BE2C (cell line): ENCODE measurements at places on chromosomes 7 and 10.

- no peak for DNase-seq
Observed at GRCh38 chr7:140863184-140863583, 61.5 kb downstream of the BRAF start.

- DNase-seq, result no peak
Observed at GRCh38 chr7:90402785-90403173, 482 bp upstream of the CLDN12 start.

DNA sequence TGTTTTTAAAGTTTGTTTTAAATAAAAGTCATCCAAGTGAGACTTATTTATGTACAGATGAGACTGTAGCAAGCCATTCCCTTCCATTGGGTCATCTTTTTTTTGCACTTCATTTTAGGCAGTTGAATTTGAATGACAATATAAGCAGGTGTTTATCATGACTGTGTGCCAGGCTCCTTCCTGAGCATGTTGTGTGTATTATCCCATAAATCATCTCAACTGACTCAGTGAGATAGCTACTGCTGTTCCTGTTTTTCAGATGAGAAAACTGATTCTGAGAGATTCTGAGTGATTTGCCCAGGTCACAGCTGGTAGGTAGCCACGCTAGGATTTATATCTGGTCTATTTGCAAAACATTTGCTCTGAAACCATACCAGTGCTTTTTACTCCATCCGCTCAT lies 11.7 kb downstream of the TMEM254 start:
- DNase-seq, result no peak

DNA sequence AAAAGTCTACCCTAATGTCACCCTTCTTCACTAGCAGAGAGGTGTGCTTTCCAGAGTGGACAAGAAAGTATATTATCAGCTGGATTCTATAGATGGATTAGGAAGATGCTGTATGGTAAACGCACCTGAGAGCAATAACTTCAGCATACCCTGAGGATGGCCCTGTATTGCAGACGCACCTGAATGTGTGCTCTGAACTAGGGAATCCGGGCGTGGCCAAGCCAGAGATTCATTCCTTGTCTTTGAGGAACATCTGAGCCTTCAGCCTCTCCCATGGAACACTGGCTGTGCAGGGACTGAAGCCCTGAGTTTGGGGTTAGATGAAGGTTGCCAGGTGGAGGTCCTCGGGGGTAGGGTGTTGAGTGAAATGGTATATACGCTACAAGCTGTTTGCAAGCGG lies 66.2 kb upstream of the NFE2L3 start:
- DNase-seq, result no peak

- DNase-seq, result no peak
Observed at GRCh38 chr7:106864298-106865081, 592 bp upstream of the PIK3CG start.

- no peak for DNase-seq
Observed at GRCh38 chr7:47385536-47386125, 196.3 kb downstream of the TNS3 start.

GRCh38 chr10:103124420-103125096 lies 68.5 kb downstream of the NT5C2 start:
- DNase-seq, result no peak

DNA sequence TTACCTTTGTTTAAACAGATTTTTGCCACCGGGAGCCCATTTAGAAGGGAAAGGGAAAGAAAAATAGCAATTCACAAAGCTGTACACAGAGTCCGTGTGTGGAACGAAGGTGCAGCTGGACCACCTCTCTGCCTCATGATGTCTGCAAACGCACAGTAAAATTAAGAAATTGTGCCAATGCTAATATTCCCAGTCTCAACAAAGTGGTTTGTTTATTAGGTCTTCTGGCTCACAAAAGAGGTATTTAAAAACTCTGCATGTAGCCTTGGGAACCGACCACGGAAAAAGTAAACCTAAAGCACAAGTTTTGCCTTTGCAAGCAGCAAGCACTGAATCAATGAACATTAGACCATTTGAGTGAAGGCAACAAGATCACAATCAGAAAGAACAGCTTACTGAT lies 57.7 kb downstream of the CREB3L2 start:
- DNase-seq, result no peak

GRCh38 chr10:69287181-69287580 lies 8.9 kb downstream of the HK1 start:
- no peak for DNase-seq

- no peak for DNase-seq
Observed at GRCh38 chr7:43643846-43644245, 60.9 kb downstream of the STK17A start.

GRCh38 chr10:120466006-120466405 lies 9.0 kb downstream of the PLPP4 start:
- DNase-seq, result no peak

GRCh38 chr10:522350-522749 lies 167.1 kb downstream of the DIP2C start:
- no peak for DNase-seq

DNA sequence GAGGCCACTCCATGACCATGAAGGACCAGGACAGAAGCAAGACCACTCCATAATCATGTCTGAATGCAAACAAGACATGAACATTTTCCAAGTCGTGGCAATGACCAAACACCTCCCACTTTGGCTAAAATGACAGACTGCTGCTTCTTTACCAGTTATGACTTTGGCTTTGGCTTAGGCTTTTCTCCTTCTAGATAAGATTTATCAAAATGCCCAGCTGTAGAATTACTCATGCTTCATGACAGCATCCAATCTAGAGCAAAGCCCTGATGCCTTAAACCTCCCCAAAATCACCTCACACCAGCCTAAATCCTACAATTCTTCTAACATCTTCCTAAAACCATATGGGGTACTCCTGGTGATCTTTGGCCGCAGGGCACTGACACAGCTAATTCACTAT lies 102.1 kb downstream of the VPS41 start:
- DNase-seq, result no peak

- peak; percentile 13 for DNase-seq
Observed at GRCh38 chr10:89301721-89302445, at the start of gene IFIT2. TSS of gene IFIT2 (plus strand) at chr10:89302046. CDS start at chr10:89302124, 78 bp downstream.

- no peak for DNase-seq
Observed at GRCh38 chr10:133162910-133163856, 3.2 kb downstream of the KNDC1 start.

- no peak for DNase-seq
Observed at GRCh38 chr7:53904355-53904754, 637.8 kb upstream of the VSTM2A start.

GRCh38 chr10:71337219-71337701 lies 18.2 kb downstream of the SLC29A3 start:
- DNase-seq, result no peak

- no peak for DNase-seq
Observed at GRCh38 chr10:81068460-81068859, 530.8 kb downstream of the SH2D4B start.
